ENCODE measurements at places on chromosomes 6 and 20. TPM values are rescaled to one million over a fixed set of nuclear protein-coding genes. Genes with fewer than 3 reads are reported as not detected.

SLC16A10 gene
- 5.5 TPM for polyA plus RNA-seq

GNAS-AS1 gene
- 2.8 TPM for polyA plus RNA-seq

FAM50B gene
- polyA plus RNA-seq, result 9.7 TPM

IL20RA gene
- polyA plus RNA-seq, result 7.0 TPM

ZSCAN16 gene
- polyA plus RNA-seq, result 4.5 TPM

BPIFB2 gene
- polyA plus RNA-seq, result not detected

ULBP1 gene
- polyA plus RNA-seq, result not detected

PSMA7 gene
- 67.9 TPM for polyA plus RNA-seq

NNAT gene
- polyA plus RNA-seq, result 0.92 TPM

GPR63 gene
- 0.42 TPM for polyA plus RNA-seq

RSPO4 gene
- 0.08 TPM for polyA plus RNA-seq

SMOC2 gene
- 7.1 TPM for polyA plus RNA-seq

KCNQ5 gene
- 0.07 TPM for polyA plus RNA-seq

ABHD16B gene
- 0.12 TPM for polyA plus RNA-seq

JAG1 gene
- polyA plus RNA-seq, result 13.9 TPM

IL17F gene
- polyA plus RNA-seq, result not detected

ZNF341 gene
- 4.2 TPM for polyA plus RNA-seq

OXT gene
- not detected for polyA plus RNA-seq

HEY2 gene
- polyA plus RNA-seq, result 1.3 TPM

DDO gene
- 1.2 TPM for polyA plus RNA-seq
